ENCODE measurements at places on chromosomes 3 and 15.

DNA sequence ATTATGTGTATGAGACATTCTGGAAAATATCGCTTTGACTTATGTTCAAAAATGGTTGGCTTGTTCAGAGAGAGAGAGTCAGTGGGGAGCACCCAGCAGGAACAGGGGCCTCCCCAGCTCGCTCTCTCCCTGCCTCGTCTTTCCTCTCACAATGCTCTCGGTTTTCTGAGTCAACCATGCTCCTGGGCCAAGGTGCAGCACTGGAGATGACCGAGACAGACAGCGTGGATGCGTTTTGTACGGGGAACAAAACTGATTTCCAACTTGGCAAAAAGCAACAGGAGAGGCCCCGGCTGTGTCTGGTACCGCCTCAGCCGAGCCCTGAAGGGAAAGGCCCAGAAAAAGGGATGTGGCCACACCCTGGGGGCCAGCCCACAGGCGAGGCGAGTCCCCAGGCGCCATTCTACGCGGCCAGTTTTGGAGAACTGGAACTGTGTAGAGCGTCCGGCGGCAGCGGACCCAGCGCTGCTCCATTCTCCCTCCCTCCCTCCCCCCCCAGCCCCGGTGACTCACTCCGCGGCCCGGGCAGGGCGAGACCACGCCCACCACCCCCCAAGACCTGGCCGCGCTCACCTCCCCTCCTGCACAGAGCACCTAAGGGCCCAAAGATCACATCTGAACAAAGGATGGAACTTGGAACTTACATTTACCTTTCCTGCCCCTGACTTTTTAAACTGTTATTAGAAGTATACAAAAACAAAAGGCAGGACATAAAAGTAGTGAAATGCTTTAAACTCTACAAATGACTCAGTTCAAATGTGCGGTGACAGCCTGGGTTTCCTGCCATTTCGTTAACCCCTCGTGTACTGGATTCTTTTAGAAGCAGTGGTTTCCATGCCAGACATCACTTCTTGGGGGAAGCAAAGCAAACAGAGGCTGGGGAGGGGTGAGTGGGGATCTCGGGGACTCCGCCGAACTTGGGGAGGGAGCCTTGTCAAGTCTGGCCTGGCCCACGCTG lies 12.7 kb downstream of the ATP10A start:
- DNase-seq, result no peak

DNA sequence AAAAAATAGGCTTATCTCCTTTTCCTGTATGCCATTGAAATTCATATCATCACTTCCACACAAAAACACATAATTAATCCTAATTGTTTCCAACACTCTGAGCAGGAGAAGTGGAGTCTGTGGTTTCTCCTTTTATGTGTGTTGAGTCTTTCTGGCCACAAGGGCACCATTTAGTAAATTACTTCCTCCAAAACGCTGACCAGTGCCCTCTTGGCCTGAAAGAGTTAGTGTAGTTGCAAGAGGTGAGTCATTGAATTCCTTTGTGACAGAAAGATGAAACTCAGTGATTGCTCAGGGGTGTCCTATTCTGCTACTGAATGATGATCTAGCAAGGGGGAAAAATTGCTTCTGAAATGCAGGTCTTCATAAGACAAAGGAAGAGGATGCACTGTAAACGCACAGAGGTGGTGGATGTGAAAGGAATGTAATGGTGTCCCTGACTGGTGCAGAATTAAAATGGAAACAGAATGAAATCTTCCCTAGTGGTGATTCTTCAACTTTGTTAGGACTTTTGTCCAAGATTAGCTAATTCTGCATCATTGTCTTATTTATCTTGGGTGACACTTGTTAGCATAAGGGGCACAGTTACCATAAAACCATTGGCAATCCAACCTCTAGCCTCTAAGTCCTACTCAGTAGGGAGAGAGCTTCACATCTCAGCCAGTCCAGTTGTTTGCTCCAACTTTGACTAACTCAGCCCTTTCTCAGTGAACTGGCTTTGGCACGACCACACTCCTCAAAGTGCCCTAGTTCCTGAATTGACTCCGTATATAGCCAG lies 208.4 kb upstream of the NANOGP8 start:
- DNase-seq, result no peak

GRCh38 chr3:141275973-141276372 lies 44.3 kb downstream of the PXYLP1 start:
- no peak for DNase-seq

GRCh38 chr3:132311841-132312240 lies 5.4 kb upstream of the ACP3 start:
- DNase-seq, result no peak

- no peak for DNase-seq
These were observed 248.5 kb downstream of the TLE3 start for GRCh38 chr15:69849232-69849610.

GRCh38 chr3:80308637-80309036 lies 540.8 kb upstream of the ROBO1 start:
- no peak for DNase-seq

DNA sequence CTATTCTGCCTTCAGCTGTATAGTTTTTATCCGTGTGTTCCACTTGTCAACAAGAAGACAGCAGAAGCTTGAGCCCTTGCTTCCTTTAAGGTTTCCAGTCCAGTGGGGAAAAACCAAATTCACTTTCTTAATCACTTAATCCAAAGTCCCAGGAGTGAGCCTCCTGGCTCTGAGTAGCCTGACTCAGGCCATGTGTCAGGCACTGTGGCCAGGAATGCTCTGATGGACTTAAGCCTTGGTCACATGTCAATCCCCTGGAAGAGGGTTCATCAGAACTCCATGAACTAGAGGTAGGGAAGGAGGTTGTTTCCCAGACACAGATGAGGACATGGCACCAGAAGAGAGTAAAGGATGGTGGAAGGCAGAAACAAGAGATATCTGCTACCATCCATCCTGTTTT lies 8.8 kb downstream of the VIPR1 start:
- no peak for DNase-seq

Data from NCI-H345 (cell line).